ENCODE measurements at places on chromosomes 7 and 10.
A peak's percentile ranks its signal among the peaks of the same experiment; 100 is the strongest.

- no peak for DNase-seq
Observed at GRCh38 chr10:106761906-106762305, 402.6 kb downstream of the SORCS1 start.

DNA sequence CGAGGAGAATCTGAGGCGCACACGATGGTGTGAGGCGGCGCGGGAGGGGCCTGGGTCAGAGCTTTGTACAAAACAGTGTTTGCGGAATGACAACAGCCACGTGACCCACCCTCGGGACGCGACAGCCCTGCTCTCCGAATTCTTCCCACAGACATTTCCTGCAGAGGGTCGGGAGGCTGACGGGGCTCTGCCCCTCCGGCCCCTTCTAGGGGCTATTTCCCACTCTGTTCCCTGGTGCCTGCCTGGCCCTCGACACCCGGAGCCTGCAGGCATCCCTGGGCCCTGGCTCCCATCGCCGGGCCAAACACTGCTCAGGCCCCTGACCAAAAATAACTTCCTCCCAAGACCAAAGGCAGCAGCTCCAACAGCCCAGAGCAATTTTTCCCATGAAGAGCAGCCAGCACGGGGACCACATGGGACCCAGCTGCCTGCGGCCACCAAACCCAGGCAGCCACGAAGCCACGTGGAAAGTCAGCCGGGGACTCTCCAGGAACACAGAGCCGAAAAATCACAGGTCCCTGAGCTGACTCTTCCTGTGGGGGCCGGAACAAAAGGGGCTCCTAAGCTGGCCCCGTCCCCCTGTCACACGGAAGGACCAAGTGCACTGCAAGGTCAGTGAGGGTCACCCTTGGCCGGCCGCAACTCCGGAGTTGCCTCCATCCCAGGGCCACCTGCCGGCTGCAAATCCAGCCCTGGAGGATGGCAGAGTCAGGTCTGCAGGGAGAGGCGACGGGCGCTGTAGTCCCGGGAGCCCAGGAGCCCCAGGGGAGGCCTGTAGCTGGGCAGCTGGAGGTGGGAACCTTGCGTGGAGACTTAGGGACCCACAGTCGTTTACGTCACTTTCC lies 42.0 kb downstream of the PAPOLB start:
- DNase-seq, result no peak

GRCh38 chr10:4543938-4544533 lies 282.0 kb upstream of the AKR1E2 start:
- no peak for DNase-seq

- DNase-seq, result peak; percentile 56
Observed at GRCh38 chr10:99845837-99846382, 63.5 kb downstream of the ABCC2 start.

Data from HuH-7.5 (cell line).